ENCODE measurements at places on chromosomes 7 and 10.
A peak's percentile ranks its signal among the peaks of the same experiment; 100 is the strongest.

DNA sequence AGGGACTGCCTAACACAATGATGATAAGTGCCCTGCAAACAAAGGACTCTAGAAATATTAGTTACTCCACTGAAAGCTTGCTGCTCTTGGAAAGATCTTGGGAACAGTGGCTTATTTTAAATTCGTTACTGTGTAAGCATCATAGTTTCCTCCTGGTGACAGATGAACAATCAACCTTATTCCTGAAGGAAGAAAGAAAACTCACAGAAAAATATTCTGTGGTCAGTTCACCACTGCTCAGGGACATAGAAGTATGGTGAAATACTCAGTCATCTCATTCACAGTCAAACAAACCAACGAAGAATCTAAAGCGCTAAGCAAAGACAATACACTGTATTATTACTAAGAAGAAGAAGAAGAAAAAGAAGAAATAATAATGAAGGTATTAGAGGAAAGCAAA, 27.8 kb downstream of the MKX start:
- DNase-seq: no peak

DNA sequence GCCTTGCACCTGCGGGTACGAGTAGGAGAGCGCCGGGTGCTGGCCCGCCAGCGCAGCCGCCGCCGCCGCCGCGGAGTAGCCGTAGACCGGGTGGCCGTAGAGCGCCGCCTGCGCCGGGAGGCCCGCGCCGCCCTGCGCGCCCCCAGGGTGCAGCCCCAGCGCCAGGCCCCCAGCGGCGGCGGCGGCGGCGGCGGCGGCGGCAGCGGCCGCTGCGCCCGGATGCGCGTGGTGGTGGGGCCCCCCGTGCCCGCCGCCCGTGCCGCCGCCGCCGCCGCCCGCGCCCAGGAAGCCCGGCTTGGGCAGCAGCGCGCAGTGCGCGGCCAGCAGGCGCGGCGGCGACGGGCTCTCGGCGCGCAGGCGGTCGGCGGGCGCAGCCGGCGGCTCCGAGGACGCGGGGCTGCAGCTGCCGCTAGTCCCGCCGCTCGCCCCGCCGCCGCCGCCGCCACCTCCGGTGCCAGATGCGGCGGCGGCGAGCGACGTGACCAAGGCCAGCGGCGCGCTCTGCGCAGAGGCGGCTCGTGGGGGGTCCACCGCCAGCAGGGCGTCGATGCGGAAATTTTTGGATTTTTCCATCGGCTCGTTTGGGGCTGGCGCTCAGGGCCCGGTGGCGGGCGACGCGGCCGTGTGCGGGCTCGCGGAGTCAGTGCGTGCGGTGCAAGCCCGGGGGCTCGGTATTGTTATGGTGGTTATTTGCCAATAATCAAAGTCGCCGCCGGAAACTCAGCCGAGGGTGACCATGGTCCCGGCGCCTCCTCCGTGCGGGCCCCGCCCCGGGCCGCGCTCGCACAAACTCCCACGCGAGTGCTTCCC, 480 bp downstream of the MNX1 start:
- DNase-seq: no peak

DNA sequence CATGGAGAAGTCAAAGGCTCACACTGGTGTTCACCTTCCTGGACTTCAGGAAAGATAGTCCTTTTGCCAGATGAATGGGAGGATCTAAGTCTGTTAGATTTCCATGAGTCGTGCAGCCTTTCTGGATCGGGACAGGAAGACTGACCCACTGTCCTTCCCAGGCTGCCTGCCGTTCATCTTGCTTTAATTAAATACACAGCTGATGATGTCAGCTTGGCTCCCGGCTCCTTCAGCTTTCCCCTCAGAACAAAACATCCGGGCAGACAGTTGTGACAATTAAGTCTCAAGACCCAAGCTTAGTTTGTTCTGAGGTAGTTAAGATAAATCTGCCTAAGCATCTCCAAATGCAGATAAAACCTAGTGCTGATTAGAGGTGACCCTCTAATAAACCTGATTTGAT, 58.6 kb downstream of the AUTS2 start:
- DNase-seq: no peak

DNA sequence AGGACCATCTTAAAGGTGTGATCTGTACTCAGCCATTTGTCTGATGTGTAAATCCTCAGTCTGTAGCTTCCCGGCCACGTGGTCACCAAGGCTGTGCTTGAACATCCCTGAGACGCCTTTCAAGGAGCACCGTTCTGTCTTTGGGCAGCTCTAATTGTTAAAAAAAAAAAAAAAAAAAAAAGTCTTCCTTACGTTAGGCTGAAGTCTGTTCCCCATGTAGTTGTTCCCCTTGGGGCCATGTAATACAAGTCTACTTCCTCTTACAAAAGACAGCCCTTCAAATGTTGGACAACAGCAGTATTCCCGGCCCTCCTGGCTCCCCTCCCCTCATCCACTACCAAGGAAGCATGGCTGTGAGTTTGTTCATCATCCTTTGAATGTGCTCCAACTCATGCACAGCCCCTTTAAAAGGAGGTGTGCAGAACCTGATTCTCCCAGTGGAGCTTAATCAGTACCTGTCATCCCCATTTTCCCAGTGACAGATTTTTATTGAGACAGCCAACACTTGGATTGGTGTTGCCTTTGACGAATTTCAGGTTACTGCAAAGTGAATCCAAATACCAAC, 392.2 kb upstream of the GALNT17 start:
- no peak for DNase-seq

- DNase-seq: no peak
Observed at GRCh38 chr10:4708123-4708759, 117.8 kb upstream of the AKR1E2 start.

- no peak for DNase-seq
Observed at GRCh38 chr7:155001756-155002410, 1.0 kb downstream of the PAXIP1 start.

DNA sequence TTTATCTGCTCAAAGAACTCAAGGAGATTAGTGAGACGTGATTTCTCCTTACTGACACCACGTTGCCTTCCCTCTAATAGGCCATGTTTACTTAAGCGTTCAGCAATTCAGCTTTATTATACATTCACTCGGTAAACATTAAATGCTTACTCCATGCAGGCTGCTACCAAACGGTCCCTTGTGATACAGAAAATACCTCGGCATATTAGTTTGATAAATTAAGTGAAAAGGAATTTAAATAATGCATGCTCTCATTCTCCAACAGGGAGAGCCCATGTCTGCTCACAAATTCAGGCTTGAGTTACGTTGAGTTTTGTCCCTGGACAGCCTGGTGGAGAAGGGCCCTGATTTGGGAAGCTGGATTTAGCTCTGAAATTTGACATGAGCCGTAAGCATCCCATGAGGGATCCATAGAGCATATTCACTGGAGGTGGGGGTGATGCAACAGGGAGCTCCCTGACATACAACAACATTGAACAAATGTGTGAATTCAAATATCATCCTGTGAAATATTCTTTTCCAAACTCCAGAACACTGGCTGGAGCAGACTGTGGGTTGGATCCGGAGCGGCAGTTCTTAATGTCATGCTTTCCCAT, 86.3 kb downstream of the TBXAS1 start:
- DNase-seq: no peak

- DNase-seq: no peak
Observed at GRCh38 chr7:43318188-43318770, 205.8 kb downstream of the HECW1 start.

- DNase-seq: peak; percentile 75
Observed at GRCh38 chr7:66187905-66188304, 17.2 kb upstream of the TPST1 start.
